AG09319 (cell line): ENCODE measurements at places on chromosomes 7 and 10.

DNA sequence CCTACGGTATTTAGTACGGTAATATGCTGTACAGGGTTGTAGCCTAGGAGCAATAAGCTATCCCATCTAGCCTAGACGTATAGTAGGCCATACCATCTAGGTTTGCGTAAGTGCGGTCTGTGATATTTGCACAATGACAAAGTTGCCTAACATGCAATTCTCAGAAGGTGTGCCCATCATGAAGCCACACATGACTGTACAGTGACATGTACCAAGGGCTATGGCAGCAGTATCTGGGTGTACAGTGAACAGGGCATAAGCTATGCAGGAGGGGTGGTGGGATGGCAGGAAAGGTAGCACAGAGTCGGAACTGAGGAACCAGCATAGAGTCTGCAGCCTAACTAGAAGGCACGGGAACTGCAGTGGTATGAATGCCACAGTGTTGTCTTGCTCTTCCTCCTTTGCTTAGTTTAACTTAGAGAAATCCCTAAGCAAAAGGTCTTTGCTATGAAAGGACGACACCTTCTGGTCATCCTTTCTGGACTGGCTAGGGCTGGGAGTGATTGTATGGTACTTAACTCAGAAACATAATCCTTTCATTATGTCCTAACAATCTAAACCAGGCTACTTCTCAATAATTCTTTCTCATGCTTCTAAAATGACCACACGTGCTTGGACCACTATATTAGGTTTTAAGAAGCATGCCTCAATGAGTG is 93.5 kb downstream of the DYNC1I1 start:
- DNase-seq, result peak; percentile 36

DNA sequence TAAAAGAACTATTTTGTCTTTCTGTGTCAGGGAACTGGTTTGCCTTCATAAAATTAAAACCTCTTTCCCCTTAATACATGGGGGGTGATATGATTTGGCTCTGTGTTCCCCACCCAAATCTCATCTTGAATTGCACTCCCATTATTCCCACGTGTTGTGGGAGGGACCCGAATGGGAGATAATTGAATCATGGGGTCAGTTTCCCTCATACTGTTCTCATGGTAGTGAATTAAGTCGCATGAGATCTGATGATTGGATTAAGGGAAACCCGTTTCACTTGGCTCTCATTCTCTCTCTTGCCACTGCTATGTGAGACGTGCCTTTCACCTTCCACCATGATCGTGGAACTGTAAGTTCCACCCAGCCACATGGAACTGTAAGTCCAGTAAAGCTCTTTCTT is 142.1 kb downstream of the VTI1A start:
- no peak for DNase-seq

DNA sequence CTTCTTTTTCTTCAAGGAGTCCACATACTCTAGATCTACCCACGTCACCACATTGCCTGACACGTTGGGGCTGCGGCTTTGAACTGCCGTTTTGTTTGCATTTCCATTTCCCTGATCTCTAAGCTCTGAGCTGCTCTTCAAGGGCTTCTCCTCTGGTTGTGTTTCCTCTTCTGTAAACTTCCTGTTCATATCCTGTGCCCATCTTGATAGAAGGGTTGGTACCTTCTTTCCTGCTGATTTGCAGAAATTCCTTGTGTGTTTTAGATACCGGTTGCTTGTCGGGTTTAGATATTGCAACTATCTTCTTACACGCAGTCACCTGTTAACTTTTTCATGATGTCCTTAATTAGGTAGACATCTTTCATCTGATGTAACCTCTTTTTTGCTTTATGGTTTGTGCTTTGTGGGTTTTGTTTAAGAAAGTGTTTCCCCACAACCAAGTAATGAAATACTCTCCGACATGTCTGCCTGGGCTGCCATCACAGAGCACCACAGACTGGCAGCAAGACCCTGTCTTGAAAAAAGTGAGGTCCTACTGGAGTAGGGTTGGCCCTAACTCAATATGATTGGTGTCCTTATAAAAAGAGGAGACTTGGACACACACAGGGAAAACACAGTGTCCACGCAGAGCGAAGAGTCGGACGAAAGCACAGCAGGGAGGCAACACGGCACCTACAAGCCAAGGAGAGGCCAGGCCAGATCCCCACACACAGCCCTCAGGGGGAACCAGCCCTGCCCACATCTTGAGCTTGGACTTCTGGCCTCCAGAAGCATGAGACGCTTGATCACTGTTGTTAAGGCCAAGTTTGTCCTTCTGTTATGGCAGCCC is 99.1 kb upstream of the PDGFA start:
- DNase-seq, result no peak

DNA sequence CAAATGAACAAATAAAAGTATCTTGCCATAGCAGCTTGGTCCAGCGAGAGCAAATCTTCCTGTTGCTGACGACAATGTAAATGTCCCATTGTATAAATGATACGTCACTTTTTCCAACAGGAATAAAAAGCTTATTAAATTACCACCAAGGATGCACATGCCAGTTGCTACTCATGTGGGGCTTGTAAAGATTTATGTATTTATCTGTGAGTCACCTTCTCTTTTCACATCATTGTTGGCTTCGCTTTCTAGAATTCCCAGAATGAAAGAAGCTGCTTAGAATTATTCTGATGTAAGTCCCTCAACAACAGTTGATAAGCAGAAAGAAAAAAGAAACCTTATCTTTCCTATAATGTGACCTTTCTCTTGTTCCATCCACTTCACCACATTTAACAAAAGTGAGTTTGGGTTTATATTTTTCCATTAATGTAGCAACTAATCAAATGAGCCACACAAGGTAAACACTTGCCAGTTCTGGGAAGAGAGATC is 22.4 kb downstream of the DNAJC12 start:
- DNase-seq, result no peak

GRCh38 chr10:102113956-102114857 is 6.0 kb downstream of the LDB1 start:
- DNase-seq, result no peak

- no peak for DNase-seq
Measured at GRCh38 chr7:18803923-18804322, 308.4 kb downstream of the HDAC9 start.

DNA sequence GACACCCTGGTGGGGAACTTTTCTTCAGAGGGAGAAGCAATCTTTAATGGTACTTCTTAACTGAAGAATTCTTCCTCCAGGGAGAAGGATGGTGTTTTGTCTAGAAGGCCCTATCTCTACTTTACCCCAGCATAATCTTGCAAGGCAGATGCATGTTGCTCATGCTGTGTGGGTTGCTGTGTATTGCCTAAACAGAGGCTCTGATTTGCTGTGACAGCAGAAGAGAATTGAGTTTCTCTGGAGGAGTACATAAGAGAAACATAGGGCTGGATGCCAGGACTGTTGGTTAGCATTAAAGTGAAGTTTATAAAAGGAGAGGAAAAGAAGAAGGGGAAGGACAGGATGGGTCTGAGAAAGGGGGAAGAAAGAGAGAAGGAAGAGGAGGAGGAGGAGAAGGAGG is 248.1 kb upstream of the HPS1 start:
- no peak for DNase-seq

DNA sequence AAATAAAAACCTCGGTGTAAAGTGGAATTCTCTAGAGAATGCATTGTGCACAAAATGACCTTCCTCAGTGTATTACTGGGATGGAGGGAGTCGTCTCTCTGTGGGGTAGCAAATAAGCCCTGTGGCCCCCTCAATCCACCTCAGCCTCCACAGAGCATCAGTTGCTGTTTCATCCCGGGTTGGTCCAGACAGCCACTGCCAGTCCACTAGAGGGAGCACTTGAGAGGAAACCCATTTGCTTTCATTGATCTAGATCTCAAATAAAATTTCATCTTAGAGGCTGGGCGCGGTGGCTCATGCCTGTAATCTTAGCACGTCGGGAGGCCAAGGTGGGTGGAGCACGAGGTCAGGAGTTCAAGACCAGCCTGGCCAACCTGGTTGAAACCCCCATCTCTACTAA is 1128.7 kb downstream of the CNTNAP2 start:
- no peak for DNase-seq

- DNase-seq, result no peak
Measured at GRCh38 chr7:25235471-25235870, 7.2 kb upstream of the NPVF start.
